ENCODE measurements at places on chromosomes 5 and 9.

DNA sequence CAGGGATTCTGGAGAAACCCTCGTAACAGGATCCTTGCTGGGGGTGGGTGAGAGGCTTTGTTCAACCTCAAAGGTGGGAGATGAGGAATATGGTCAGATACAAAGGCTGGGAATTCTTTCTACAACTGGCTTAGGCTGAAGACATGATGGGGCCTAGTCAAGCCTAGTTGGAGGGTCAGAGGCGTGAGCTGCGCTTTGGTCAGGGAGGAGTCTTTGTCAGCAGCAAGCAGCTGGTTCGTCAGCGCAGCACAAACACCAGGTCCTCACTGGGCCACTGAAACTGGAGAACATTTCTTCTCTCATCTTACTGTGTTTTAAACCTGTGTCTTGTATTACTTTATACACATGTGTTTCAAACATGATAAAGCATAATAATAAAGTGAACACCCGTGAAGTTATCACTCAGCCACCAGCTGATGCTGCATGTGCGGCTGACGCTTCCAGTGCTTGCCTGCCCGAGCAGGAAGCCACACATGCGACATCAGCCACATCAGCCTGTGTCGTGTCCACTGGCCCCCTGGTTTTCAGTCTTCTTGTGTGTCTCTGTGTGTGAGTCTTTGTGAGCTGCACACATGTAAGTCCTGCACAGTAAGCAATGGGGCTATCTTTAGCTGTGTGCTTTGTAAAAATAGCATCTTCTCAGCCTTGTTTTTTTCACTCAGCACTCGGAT is 81.5 kb downstream of the WNK2 start:
- DNase-seq = no peak

DNA sequence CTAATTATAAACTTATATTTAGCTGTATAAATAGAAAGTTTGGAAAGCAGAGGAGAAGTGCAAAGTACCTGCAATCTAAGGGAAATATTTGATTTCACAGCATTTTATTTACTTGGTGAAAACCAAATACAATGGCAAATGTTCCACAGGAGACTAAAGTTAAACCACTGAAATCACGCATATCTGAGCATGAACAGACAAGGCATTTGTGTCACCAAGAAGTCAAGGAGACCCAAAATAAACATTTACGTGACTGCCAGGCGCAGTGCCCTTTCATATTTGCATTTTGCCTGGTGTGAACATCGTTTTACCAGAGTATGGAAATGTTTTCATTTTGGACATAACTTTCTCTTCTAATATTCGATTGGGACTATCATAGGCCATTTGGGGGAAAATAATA is 20.6 kb downstream of the UGCG start:
- no peak for DNase-seq

DNA sequence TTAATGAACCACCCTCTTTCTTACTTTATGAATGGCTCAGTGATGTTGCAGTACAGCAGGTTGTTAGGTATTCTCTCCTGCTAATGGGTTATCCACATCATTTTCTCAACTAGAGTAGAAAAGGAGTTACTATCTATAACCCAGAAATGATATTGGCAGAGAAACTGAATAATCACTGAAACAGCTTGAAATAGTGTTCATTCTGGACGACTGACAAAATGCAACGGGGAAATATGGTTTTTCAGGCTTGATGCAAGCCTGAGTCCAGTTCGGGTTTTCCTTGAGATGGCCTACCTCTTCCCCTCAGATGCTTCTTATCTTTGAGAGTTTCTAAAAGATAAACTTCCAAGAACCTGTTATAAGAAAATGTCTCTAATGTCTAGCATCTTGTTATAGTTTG is 187.3 kb downstream of the RAB3C start:
- no peak for DNase-seq

- DNase-seq = no peak
Measured at GRCh38 chr9:3330792-3331420, 194.9 kb downstream of the RFX3 start.

DNA sequence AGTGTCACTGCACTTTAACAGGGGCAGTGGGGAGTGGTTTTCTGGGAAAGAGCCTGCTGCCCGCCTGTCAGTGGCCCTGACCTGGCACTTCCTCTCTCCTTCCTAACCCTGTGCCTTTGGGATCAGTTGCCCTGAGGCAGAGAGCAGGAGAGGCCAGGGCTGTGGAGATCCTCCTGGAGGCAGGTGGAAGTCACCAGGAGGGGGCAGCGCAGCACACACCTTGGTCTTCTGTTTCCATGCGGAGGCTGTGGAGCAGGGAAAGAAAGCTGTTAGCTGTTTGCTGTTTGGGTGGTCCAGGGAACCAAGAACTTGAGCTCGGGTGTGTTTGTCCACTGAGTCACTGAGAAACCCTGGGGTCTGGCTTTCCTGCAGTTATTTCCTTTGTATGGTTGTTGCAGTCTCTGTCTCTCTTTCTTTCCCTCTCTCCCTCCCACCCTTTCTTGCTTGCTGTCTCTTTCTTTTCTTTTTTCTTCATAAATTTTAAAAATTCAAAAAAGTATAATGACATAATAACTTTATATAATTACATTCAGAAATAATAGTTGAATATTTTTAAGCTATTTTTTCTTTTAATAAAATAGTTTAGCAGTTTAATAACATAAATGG is 28.1 kb downstream of the NTRK2 start:
- peak; percentile 27 for DNase-seq

DNA sequence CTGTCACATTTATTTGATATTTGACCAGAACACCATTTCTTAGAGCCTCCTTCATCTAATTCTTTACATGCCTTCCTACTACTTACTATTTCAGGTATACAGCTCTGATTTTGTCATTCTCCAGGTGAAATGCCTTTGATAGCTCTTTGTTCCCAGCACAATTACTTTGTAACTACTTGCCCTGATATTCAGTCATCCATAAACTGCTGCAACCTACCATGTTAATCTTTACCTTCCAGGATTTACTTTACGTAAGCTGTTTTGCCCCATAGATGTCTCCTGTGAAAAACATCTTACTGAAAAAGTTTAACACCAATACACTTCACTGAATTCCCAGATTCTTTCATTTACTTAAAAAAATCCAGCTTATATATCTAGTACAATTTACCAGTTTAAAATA is 443.8 kb upstream of the CYLC2 start:
- DNase-seq = no peak

All from CD4-positive, alpha-beta T cell treated with Interleukin-21 for 1 hour (primary cell).